Suprapubic skin (tissue), 4 donors: ENCODE measurements at places on chromosomes 1 and 21. TPM values are rescaled to one million over a fixed set of nuclear protein-coding genes. Genes with fewer than 3 reads are reported as not detected.

The S100A12 gene
- total RNA-seq, result not detected

DNA sequence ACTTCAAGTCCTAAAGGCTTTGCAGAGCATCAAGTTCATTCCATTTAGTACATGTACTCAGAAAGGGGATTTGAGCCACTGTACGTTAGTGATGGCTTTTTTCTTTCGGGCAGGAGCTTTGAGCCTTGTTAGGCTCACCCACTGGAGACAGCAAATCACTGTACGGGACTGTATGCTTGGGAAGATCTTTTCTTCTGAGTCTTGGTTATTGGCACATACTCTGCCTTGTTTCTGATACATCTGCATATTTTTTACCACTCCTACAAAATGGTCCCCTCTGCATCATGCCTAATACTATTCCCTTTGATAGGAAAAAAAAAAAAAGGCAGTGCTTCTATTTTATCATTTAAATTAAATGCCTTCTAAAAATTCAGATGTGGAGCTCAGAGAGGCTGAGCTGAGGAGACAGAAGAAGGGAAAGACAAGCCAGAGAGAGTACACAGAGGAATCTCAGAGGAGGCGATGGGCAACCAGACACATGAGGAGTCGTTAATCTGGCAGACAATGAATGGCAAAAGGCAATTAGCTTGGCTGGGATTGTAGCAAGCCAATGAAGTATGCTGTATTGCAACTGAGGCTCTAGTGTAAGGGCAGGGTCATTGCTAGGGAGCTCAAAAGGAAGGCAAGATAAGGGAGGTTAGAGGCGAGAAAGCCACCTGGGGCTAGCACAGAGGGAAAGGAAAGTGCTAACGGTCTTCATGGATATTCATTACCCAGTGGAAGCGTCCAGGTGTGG, 39.4 kb downstream of the PHC2 start:
- no peak for DNase-seq

GRCh38 chr1:76070538-76070937, 4.0 kb upstream of the ST6GALNAC3 start:
- no peak for DNase-seq

GRCh38 chr21:20004367-20004766, 993.8 kb upstream of the NCAM2 start:
- DNase-seq, result no peak

DNA sequence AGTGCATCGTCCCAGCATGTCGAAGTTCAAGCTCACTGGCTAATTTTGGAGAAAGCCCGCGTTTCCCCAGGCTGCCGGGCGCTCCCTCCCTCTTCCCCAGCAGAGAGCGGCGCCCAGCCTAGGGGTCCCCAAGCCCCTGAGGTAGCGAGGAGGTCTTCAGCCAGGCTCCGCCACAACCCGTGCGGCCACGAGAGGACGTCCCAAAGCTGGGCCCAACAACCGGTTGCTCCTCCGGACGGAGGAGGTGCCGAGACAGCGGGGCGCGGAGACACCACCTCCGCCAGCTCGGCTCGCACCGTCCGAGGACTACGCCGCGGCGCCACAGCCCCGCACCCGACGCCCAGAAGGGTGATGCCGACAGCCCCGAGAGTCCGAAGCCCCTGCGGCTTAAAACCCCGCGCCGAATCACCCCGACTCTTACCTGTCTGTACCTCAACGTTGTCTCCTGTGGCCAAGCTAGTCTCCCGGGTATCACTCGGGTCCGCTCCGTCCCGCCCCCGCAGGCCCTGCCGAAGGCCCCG, at the start of gene DENND2C:
Gene DENND2C (minus strand): TSS at position 488 of the 521 bp plus-strand sequence. CDS start 44,065 bp downstream, outside the sequence.
- no peak for DNase-seq

GRCh38 chr1:56200442-56200841, 378.9 kb downstream of the PLPP3 start:
- no peak for DNase-seq
